ENCODE measurements at places on chromosomes 13 and 19.

GRCh38 chr19:17947815-17948513 is 15.1 kb downstream of the CCDC124 start:
- peak; percentile 18 for DNase-seq

DNA sequence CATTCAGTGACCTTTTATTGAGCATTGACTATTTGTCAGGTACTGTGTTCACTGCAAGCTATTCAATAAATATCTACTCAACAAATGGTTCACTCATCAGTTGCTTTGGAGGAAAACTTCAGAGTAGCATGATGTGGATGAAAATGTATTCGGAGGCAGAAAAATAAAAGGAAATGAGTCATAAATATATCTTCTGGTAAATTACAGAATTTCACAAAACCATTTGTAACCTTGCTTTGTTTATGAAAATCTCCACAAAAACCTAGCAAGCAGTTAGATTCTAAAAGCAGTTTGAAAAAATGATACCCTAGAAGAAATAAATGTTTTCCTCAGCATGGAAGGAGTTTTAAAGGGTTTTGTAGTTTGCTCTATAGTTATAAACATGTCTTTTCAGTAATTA is 399.6 kb downstream of the LMO7 start:
- DNase-seq, result no peak

- DNase-seq, result no peak
These were observed 543.3 kb upstream of the SPRY2 start for GRCh38 chr13:80884056-80884785.

- peak; percentile 90 for DNase-seq
These were observed 4.2 kb upstream of the SPACA6 start for GRCh38 chr19:51688671-51689571.

DNA sequence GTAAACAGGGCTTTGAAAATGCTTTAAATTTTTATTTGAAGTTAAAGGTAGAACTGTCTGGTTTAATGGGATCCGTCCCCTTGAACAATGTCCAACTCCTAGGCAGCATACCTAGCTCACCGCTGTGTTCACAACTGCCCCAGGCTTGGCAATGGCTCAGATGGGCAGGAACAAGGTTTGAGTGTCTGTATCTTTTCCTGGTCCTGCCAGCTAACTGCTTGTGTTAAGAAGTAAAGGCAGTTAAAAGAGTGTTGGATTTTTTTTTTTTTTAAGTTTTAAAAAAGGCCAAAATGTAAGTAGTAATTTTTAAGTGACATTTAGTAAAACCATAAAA is 66.7 kb upstream of the FNDC3A start:
- no peak for DNase-seq

GRCh38 chr19:1129535-1129934 is 25.7 kb downstream of the GPX4 start:
- no peak for DNase-seq

GRCh38 chr19:8835446-8835845 is 3.3 kb downstream of the MBD3L1 start:
- DNase-seq, result no peak

- DNase-seq, result no peak
These were observed 57.9 kb downstream of the THSD1 start for GRCh38 chr13:52348071-52348470.

GRCh38 chr13:82294226-82294625 is 1588.0 kb downstream of the SLITRK1 start:
- DNase-seq, result no peak

DNA sequence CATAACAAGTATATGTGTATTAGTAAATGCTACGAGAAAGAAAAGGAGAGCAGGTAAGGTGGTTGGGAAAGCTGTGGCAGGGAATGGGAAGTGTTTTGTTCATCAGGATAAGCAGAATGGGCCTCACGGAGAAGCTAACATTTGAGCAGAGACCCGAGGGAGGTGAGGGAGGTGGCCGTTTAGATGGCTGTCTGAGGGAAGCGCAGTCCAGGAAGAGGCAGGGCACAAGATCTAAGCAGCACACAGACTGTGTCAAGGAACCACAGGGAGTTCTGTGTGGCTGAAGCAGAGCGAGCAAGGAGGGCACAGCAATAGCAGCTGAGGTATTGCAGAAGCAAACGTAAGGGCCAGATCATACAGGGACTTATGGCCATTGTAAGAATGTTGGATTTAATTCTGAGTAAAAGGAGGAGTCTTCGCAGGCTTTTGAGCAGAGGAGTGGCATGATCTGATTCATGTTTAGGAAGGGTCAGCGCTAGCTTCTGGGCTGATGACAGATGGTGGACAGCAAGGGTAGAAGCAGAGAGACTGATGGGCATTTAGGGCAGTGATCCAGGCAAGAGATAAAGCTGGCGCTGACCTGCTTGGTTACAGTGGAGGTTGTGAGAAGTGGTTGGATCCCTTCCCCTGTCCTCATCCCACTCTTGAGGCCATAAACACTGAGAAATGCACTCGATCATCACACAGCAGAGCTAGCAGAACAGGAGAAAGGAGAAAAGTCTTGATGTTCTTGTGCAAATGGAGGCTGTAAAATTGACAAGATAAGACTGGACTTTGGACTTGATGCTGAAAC is 199.9 kb downstream of the LACC1 start:
- DNase-seq, result no peak

GRCh38 chr13:59483501-59484145 is 680.1 kb downstream of the DIAPH3 start:
- no peak for DNase-seq

GRCh38 chr19:15015946-15016542 is 33.2 kb upstream of the CASP14 start:
- no peak for DNase-seq

GRCh38 chr13:103676329-103676728 is 610.1 kb upstream of the SLC10A2 start:
- DNase-seq, result no peak

DNA sequence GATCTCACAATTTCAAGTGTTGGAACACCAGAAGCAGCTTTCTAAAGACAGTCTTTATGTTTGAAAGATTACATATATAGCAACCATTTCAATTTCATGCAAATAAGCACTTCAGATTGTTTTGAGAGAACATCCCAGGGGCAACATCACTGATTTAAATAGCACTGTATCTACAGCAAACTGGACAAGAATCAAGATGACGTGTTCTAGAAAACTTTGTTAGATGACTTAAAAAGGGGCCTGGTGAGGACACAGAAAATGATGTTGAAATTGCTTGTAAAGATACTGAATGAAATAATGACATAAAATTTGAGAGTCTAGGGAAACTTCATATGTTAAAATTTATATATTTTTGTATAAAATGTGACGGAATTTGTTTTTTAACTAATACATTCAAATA is 277.1 kb downstream of the KLF12 start:
- DNase-seq, result no peak

- peak; percentile 35 for DNase-seq
These were observed 8.1 kb downstream of the RINL start for GRCh38 chr19:38869836-38870607.

- no peak for DNase-seq
These were observed 49.3 kb upstream of the TDRD3 start for GRCh38 chr13:60347690-60348089.

- no peak for DNase-seq
These were observed 11.4 kb upstream of the TCF3 start for GRCh38 chr19:1663852-1664251.

DNA sequence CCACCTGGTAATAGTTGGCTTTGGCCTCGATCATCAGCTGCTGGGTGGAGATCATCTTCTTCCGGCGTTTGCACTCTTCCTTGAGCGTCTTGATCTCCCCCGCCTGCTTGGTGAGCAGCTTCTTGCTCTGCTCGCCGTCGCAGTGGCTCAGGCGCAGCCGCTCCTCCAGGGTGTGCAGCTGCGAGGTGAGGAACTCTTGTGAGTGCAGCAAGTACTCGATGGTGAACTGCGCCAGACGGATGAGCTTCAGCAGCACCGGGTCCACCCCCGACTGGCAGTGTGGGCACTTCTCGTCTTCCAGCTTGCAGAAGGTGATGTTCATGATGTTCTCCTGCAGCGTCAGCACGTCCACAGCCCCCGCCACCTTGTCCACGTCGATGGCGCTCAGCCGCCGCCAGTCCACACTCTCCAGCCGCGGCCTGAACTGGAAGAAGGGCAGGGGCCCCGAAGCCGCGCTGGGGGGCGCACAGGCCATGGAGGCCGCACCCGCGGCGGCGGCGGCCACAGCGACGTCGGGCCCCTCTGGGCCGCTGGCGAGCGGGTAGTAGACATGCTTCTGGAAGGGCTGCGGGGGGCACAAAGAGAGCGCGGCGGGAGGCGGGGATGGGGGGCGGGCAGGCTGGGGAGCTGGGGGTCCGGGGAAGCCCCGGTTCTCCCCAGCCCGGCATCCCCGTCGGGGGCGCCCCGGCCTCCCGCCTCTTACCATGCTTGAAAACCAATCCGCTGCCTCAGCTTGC is 3.0 kb downstream of the DZIP1 start:
- no peak for DNase-seq

DNA sequence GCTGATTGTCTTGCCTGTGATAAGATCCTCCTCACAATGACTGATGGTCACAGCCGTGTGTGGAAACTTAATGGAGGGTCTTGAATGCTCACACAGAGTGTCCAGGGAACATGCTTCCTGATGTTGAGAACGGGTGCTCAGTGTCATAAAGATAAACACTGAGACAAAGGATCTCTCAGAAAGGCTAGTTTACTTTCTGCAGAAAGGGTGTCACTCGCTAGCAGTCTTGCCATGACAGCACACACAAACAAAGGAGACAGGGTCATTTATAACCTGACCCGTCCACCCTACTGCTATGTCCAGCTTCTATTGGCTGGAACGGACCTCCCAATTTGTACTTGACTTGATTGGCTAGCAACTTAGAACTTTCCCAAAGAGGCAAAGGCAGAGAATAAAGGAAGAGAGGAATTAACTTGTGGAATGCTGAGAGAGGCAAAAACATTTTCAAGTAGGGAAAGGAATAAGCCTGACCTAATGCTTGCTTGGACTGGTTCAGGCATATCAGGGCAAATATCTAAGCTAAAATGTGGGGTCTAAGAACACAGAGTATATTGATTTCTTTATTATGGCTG is 39.0 kb upstream of the PSG9 start:
- no peak for DNase-seq

DNA sequence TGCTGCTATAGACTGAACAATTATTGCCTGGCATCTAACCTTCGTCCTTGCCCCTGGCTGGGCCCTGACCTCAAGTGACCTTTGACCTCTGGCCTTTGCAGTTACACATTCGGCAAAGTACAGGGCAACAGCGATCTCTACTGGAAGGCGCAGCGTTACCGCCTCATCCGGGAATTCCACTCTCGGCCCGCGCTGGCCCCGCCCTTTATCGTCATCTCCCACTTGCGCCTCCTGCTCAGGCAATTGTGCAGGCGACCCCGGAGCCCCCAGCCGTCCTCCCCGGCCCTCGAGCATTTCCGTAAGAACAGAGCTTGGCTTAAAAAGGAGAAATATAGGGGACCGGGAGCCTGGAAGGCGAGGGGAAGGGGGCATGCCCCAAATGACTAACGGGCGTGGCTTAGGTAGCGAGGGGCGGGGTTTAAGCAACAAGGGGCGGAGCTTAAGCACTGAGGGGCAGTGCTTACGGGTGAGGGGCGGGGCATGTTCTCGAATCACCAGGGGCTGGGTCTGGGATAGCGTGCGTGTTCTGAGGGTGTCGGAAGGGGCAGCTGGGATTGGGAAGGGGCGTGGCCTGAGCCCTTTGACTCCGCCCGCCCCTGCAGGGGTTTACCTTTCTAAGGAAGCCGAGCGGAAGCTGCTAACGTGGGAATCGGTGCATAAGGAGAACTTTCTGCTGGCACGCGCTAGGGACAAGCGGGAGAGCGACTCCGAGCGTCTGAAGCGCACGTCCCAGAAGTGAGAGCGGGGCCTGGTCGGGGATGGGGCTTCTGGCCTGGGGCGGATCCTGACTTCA is 52.7 kb downstream of the TRPM4 start:
- DNase-seq, result no peak

DNA sequence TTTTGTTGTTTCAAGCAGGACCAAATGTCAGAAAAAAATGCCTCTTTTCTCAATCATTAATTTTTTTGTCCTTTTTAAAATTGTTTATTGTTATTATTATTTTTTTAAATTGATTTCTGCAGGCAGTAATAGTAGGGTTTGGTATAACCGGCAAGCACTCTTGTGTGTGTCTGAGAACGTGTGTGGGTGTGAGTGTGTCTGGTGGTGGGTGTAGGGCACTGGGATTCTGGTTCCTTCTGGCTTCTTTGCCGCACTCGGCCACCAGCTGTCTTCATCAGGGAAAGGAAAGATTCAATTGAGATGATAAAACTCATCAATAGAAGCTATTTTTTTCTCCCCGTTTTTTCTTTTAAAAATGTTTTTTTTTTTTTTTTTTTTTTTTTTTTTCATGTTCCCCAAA is 56.4 kb downstream of the IER2 start:
- DNase-seq, result no peak

GRCh38 chr13:51564252-51564651 is 20.0 kb upstream of the WDFY2 start:
- DNase-seq, result no peak

All from hypothalamus (tissue), 51 donors.